ENCODE measurements at places on chromosomes 12 and 14.

DNA sequence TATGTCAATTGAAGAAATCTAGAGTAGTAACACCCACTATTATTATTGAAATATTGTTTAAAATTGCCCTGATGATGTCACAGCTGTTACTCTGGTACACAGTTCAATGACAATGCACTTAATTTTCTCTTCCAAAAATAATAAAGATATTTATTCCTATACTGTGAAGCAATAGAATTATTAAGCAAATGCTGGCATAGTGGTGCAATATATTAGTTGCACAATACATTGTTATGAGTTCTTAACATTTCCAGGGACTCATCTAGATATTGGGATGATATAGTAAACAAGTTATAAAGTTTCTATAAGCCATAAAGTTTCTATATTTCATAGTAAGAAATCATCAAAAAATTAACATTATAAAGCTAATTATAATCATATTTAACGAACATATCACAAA is 897.8 kb downstream of the LRFN5 start:
- DNase-seq, result no peak

DNA sequence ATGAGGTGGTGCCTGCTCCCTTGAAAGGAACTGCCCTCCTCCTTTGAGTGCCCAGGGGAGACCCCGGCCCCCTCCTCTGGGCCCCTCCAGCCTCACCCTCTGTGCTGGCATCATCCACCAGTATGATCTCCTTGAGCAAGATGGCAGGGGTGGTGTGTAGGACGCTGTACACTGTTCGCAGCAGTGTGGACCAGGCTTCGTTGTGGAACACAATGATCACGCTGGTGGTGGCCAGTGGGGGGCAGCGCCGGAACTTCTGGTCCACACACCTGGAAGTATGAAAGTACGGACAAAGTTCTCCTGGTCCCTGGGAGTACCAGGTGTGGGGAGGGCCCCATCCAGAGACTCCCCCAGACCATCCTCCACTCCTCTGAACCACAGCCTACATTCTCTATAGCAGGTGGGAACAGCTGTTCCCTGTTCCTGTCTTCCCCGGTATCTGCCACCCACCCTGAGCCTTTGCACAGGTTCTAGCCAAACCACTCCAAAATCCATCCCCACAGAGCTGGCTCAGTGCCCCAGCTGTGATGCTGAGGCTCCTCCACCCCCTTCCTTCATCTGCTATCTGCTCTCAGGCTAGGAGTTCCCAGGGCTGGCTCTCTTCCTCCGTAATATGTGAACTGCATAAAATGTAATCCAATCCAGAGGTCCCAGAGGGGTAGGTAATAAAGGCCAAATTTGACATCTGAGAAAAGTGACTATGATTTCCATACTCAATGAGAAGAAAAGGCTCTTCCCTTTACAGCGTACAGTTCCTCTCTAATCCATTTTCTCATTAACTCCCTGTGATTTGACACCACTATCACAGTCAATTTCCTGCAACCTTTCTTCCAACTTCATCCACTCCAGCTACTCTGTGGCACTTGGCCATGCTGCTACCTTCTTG is 13.9 kb downstream of the GALNT6 start:
- no peak for DNase-seq

DNA sequence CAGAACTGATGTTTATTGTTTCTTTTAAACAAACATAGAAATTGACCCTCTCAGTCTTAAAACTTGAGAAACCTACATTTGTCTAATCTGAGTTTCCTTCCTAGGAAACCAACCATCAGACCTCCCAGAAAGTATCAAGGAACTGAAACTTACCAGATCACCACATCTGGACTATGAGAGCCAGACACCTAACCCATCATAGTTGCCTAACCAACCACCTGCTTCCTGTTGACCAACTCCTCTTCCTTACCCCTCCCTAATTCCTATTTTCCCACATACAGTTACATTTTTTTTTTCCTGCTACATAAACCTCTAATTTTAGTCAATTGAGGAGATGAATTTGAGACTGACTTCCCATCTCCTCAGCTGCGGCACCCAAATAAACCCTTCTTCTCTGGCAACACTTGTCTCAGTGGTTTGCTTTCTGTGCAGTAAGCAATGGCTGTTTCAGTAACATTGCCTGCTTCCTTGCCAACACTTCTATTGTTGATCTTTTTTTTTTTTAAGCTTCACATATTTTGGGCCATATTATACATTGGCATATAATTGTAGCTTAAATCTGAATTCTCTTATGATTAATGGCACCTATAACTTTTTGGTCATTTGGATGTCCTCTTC is 34.3 kb downstream of the KLRD1 start:
- DNase-seq, result no peak

DNA sequence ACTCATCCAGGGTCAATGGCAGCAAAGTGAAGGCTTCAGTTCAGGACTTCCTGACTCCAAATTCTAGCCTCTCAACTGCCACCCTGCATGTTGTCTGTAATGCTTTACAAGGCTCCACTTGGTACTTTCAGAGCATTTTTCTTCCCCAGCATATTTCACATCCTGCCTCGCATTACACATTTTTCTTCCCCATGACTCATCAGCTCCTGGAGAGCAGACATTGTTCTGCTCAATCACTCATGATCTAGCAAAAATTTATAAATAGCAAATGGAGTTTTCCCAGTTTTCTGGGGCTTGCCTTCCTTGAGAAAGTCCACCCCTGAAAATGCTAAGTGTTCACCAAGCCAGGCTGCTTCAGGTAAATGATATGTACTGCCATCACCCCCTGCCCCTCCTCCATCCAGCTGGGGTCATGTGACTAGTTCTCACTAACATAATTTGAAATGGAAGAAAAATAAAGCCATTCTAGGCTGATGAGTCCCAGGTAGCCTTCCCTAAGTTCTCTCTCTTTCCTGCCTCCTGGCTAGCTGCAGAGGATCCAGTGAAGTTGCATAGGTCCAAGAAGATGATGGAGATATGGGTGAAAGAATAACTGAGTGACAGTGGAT is 69.4 kb downstream of the ARMH4 start:
- peak; percentile 14 for DNase-seq

- DNase-seq, result no peak
Observed at GRCh38 chr14:70340002-70340401, 19.5 kb downstream of the COX16 start.

DNA sequence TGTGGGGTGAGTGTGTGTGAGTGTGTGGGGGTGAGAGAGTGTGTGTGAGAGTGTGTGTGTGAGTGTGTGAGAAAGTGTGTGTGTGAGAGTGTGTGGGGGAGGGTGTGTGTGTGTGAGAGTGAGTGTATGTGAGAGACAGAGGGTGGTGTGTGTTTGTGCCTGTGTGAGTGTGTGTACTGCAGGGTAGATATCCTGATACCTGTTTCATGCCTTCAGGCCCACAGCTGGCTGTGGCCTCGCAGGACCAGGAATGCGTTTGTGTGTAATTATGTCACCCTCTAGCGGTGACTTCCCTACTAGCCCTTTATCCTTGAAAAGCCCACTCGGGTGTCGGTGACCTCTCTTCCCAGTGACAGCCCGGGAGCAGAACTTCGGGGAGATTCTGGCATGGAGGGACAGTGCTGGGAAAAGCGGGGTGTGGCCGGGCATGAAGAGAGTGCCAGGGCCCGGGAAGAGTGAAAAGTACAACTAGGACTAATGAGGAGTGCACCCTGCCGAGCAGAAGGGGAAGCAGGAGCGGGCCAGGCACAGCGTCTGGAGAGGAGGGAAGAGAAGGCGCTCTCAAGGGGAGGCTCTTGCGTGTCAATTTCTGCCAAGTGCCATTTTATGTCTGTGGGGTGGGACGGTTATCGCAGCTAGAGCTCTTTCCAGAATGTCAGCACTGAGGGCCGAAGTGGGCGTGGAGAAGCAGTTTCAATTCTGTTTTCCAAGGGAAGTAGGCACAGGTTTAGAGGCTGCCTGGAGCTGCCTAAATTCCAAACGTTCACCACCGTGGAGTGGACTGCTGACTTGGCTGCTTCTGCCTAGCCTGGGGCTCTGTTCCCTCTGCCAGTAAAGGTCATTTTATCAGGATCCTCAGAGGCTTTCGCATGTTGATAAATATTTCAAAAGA is 11.0 kb upstream of the FBXL14 start:
- DNase-seq, result peak; percentile 76

DNA sequence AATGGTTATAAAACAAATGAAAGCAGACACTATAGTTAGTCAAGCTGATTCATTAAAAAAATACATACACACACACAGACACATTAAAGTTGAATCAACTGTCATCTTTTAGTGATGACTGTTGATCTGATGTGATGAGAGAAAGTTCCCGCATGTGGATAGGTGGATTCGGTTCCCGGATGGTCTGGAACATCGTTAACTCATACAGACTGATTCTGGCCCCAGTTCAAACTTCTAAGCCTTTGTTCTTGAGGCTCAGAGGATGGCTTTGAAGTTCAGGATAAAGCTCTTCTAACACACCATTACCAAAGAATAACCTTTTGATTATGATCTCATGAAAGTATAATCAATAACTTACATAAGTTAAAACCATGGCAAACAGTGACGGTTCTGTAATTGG is 27.5 kb downstream of the WIF1 start:
- no peak for DNase-seq

- DNase-seq, result no peak
Observed at GRCh38 chr12:118498171-118498570, 121.8 kb downstream of the SUDS3 start.

- DNase-seq, result peak; percentile 12
Observed at GRCh38 chr12:18861287-18861858, 123.5 kb downstream of the CAPZA3 start.

GRCh38 chr14:72075649-72076334 is 143.6 kb downstream of the RGS6 start:
- no peak for DNase-seq

- no peak for DNase-seq
Observed at GRCh38 chr12:9707356-9707755, 25.5 kb downstream of the CLECL1 start.

- DNase-seq, result no peak
Observed at GRCh38 chr12:50665170-50665569, 98.7 kb upstream of the ATF1 start.

- DNase-seq, result no peak
Observed at GRCh38 chr14:73471582-73472184, 13.3 kb upstream of the NUMB start.

DNA sequence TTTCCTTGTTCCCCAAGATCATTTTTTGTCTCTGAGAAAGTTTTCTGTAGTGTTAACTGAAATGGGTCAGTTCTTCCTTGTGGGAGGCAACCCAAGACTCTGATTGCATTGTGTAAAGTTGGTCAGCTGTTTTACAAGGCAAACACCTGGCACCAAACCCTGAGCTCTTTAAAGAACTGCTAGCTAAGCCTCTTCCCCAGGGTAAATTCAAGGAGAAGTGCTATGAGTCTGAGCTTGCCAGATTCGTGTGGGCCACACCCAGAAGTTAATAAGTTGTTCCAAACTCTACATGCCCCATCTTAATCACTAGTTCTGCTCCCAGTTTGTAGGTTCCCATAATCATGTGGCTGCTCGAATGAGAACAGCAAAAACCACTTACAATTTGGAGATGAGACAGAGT is 214.5 kb downstream of the BTG1 start:
- no peak for DNase-seq

GRCh38 chr14:60721326-60722106 is 2.6 kb downstream of the SIX4 start:
- DNase-seq, result peak; percentile 27

GRCh38 chr12:117240081-117240755 is 49.9 kb upstream of the FBXO21 start:
- DNase-seq, result no peak

GRCh38 chr12:55330446-55330845 is at the start of gene OR6C3:
TSS of gene OR6C3 (plus strand) at chr12:55330746. CDS start at chr12:55331701, 955 bp downstream.
- DNase-seq, result no peak

GRCh38 chr12:71440763-71441748 is 1.5 kb downstream of the LGR5 start:
- peak; percentile 14 for DNase-seq

DNA sequence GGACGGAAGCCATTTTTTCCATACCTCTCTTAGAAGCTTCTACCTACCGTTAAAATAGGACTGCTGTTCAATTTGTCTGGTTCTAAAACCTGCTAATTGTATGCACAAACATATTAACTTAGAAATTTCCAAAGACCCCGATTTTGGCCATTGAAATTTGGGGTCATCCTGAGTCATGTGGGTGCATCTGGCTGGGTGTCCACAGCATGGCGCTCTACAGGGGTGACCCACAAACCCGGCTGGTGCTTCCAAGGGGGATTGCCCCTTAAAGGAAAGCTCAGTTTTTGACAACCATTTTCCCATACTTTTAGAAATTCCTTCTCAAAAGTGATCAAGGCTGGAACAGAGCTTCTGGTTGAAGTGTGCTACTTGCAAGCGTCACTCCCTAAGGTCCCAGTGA is 83.9 kb upstream of the EIF5 start:
- no peak for DNase-seq

- DNase-seq, result no peak
Observed at GRCh38 chr12:22286569-22286968, 47.9 kb downstream of the ST8SIA1 start.
